Hippocampal formation (tissue), 2 donors: ENCODE measurements at places on chromosomes 7 and 10.

GRCh38 chr10:50572017-50572491 lies 51.7 kb downstream of the SGMS1 start:
- DNase-seq, result no peak

DNA sequence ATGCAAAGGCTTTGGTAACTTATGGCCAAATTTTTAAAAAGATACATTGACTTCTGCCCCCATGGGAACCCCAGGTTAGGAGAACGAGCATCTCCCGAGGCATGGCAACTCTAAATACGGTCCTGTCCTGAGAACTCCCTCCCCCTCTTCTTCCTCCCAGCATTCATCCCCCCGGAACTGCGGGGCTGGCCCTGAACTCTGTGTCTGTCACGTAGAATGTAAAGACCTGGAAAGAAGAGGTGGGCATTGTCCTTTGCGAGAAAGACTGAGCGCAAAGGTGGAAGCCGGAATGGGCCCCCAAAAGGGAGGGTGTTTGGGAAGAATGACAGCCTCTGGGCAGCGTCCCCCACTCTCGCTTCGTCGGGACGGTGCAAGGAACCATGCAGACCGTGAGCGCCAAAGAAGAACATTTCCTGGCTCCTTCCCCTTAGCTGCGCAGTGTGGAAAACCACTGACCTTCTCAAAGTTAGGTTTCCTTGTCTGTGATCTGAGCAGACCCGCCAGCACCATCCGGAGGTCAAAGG lies 21.0 kb downstream of the SHH start:
- DNase-seq, result no peak

- DNase-seq, result no peak
Measured at GRCh38 chr7:154950960-154951359, 52.0 kb downstream of the PAXIP1 start.

- no peak for DNase-seq
Measured at GRCh38 chr7:109772161-109772560, 1202.5 kb downstream of the DNAJB9 start.

DNA sequence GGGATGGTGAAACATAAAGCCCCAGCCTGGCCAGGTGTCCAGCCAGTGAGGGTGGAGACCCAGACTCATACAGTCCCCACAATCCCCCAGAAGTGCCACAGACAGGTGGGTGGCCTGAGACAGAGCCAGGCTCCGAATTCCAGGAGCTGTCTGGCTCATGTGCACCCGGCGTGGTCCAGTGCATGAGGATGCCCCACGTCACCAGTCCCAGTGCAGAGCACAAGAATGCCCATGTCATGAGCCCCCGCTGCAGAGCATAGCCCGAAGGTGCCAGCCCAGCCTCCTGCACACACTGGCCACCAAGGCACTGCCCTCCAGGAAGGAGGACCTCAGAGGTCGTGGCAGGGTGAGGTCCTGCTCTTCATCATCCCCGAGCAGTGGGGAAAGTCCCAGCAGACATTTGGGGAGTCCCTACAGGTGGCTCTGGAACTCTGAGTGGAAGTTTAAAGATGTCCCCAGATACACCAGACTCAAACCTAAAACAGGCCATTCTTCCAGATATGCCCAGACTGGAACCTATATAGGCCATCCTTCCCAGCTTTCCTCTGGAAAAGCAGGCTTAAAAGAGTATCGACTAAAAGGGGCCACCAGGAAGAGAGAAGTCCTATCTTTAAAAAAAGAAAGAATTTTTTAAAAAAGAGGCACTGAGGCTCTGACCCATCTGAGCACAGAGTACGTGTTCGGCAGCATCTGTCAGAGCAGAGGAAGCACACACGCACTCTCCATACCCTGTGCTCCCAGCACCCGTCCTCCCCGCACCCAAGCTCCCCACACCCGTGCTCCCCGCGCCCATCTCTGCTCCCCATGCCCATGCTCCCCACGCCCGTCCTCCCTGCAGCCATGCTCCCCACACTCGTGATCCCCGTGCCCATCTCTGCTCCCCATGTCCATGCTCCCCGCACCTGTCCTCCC lies 11.5 kb downstream of the DIP2C start:
- no peak for DNase-seq

- no peak for DNase-seq
Measured at GRCh38 chr10:91617072-91617609, 15.7 kb downstream of the PPP1R3C start.

GRCh38 chr10:47012214-47012613 lies 101.0 kb downstream of the PTPN20 start:
- no peak for DNase-seq

DNA sequence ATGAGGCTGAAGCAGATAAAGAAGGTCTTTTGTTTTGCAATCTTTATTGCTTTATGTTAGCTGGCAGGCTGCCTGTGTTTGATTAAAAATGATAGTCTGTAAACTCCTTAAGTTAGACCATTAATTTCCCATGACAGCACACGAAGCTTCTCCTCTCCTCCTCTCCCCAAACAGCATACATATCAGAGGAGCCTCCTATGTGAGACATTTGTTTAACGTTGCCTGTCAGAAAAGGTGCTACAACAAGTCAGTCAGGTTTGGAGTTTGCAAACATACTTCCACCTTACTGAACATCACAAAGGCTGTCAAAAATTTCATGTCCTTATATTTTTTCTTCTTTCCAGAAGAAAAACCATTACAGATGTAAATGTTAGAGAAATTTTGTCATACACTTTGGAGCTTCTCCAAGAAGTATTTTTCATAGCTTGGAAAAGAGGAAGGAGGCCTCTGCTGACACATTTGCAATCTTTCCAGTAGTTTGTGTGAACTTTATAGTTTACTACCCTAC lies 393.1 kb downstream of the EXOC4 start:
- DNase-seq, result no peak

GRCh38 chr10:109743574-109743973 lies 179.7 kb downstream of the XPNPEP1 start:
- no peak for DNase-seq

- DNase-seq, result no peak
Measured at GRCh38 chr7:25911738-25912607, 240.0 kb upstream of the NFE2L3 start.

GRCh38 chr7:141011443-141011842 lies 3.3 kb downstream of the MRPS33 start:
- no peak for DNase-seq

DNA sequence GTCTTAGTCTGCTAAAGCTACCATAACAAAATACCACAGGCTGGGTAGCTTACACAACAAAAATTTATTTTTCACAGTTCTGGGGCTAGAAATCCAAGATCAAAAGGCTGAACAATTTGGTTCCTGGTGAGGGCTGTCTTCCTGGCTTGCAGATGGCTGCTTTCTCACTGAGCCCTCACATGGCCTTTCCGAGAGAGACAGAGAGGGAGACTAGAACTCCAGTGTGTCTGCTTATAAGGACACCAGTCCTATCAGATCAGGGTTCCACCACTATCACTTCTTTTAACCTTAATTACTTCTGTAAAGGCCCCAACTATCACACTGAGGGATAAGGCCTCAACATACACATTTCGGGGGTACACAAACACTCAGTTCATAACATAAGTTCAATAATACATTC lies 527.4 kb upstream of the VSTM2A start:
- no peak for DNase-seq

DNA sequence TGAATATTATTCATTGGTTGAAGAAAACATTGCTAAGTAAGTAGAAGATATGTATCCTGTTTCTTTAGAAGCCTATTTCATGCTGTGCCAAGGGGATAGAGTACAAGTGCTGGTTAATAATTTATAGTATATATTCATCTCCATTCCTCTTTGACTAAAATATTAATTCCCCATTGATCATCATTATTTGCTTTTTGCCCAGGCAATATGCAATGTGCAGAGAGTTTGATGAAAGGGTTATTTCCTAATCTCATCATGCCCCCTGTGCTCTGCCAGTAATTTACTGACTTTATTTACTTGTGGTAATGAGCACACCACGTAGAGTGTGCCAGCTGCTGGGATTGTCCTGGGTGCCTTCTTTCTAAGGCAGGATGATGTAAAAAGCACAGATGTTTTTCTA lies 180.9 kb downstream of the REEP3 start:
- DNase-seq, result no peak

GRCh38 chr10:10320956-10321355 lies 696.7 kb upstream of the CELF2 start:
- no peak for DNase-seq

GRCh38 chr10:35552650-35553342 lies 52.3 kb upstream of the GJD4 start:
- DNase-seq, result no peak

DNA sequence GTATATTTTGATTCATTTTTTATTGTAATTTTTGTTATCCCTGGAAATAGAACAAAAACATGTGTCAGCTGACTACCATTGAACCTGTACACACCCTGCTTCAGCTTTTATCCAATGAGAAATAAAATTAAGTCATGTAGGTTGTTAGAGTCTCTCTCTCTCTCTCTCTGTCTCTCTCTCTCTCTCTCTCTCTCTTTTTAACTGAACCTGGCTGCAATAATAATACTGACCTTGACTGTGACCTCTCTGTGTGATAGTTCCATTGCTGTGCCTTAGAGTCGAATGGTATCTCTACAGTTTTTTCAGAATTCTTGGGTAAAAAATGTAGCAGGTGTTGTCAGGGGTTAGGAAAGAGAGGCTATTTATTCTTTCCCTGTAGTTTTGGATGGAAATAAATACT lies 637.8 kb downstream of the CNTNAP2 start:
- DNase-seq, result no peak

DNA sequence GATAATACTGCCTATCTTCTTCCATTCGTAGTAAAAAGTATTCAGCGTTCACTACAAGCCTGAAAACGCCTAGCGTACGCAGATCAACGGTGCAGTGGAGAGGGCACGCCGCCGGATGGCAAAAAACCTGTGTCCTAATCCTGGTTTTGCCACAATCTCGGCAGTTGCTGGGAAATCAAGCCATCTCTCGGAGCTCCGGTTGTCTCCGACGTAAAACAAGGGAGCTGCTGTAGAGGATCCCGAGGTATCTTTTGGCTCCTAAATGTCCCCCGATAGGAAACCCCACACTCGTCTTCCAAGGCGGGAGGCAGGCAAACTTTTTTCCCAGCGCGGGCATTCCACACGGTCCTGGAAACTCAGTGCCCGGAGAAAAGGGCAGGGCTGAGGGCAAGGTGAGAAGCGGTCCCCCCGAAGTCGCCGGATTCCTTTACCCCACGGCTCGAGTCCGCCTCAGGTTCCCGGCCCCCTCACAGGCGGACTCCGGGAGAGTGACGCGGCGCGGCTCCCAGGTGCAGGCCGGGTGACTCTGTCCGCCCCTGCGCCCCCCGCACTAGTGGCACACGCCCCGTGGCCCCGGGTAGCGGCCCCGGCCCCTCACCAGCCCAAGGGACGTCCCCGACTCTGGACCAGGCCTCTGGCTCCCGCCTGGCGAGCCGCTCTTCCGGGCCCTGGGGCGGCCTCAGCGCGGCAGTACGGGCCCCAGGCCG lies 649 bp downstream of the IDE start:
- no peak for DNase-seq
